ENCODE measurements at places on chromosomes 4 and X.

DNA sequence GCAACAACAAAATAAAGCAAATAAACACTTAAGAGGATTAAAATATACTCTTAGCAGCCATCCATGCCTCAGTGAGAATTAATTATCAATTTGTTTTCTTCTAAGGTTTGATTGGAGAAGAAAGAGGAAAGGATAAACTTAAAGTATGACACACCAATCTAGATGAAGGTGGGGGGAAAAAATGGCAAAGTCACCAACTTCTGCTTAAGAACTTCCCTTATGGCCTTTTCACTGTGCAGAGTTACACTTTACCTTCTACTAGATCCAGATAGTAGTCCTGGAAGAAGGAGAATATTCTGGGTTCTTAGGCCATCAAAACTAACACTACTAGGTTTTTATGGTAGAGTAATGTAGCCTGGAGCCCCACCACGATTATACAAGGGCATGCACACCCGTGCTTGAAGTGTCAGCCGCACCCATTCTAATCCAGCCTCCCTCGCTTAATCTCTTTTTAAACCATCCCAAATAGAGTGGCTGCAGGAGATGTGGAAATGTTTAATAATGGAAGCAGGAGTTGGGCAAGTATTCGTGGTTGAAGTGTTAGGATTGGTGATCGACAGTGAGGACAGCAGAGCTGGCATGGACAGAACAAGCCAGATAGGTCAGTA is 14.1 kb downstream of the ENPEP start:
- no peak for DNase-seq

DNA sequence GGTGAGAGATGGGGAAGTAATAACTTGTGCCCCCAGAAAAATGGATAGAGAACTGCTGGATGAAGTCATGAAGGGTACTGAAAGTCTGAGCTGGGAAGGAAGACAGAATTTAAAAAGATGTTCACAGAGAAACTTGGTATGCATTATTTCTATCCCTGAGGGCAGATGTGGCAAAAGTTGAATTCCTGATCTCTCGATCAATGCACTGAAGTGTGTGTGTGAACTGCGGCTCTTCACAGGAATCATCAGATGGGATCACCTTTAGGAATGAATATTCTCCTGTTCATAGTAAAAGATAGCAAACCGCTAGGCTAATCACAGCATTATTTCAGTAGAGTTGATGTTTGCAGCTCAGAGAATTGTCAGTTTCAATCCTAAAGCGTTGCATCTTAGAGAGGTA is 86.4 kb downstream of the ELOVL6 start:
- DNase-seq, result no peak

DNA sequence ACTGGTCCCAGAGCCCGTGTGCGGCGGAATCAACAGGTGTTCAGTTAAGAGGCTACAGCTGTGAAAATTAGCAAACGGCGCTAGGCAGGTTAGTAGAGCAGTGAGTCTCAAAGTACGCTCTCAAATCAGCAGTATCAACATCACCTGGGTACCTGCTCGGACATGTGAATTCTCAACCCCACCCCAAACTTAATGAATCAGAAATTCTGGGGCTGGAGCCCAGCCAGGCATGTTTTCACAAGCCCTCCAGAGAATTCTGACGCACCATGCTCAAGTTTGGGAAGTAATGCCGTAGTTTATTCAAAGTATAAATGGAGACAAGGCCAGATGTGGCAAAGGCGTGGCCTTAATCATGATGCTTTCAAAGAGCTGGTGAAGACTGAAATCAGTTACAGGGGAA is 58.2 kb upstream of the PTCHD1 start:
- no peak for DNase-seq

- no peak for DNase-seq
Observed at GRCh38 chrX:96447161-96447560, 237.5 kb upstream of the DIAPH2 start.

- DNase-seq, result no peak
Observed at GRCh38 chrX:99384594-99385374, 1025.3 kb downstream of the PCDH19 start.

All from urothelium cell line (cell line).